A673 (cell line): ENCODE measurements at places on chromosomes 12 and 14.

DNA sequence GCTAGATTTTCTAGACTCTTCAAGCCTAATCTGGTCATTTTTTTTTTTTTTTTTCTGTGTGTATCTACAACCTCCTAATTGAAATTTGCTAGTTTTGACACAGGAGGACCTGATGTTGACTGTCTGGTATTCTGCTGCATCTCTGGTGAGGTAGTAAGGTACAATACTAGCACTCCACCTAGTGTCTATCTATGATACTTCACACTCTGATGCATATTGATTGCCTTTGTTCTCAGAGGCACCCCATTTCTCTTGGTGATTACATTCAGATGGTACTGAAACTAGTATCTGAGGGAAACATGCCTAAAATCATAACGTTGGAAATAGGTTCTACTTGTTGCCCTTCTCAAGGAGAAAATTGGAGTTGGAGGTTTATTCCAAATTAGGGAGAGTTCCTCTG, 930.5 kb upstream of the NOVA1 start:
- peak; percentile 52 for DNase-seq

GRCh38 chr14:90692826-90693225, 123.4 kb downstream of the TTC7B start:
- DNase-seq: no peak

DNA sequence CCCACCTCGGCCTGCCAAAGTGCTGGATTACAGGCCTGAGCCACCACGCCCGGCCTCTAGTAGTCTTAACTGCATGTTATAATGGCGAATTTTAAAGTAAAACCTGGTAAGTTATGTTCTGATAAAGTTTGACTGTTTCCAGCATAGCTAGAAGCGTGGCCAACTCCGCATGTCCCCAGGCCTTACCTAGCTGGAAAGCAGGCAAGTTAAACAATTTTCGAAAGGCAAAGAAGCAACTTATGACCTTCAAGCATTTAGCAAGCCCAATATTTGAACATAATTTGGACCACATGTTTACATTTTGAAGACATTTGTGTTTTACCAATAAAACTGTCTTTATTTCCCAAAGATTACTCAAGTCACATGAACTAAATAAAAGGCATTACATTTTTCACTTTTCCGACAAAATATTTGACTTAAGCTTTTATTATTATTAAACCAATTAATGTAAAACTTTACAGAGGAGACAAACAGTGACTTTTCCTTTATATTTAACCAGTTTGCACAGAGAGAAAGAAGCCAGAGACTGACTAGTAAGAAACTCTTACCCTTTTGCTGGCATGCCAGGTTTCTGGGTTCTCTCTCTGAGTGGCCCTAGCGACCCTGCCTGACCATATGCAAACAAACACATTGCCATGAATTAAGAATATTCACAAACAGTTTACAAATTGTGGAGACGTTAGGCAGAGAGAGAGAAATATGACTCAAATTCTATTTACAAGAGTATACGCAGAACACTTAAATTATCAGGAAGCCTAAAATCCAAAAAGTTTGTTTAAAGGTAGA, 106.3 kb downstream of the RIN3 start:
- DNase-seq: no peak

- DNase-seq: peak; percentile 77
Measured at GRCh38 chr14:89417465-89418225, 612 bp upstream of the FOXN3 start.

- no peak for DNase-seq
Measured at GRCh38 chr14:106422066-106422465, 895.7 kb downstream of the TMEM121 start.

GRCh38 chr12:69442894-69443293, 27.3 kb upstream of the FRS2 start:
- no peak for DNase-seq

- peak; percentile 78 for DNase-seq
Measured at GRCh38 chr12:26701604-26702215, 131.3 kb downstream of the ITPR2 start.

GRCh38 chr14:98937712-98938505, 334.1 kb downstream of the BCL11B start:
- no peak for DNase-seq

DNA sequence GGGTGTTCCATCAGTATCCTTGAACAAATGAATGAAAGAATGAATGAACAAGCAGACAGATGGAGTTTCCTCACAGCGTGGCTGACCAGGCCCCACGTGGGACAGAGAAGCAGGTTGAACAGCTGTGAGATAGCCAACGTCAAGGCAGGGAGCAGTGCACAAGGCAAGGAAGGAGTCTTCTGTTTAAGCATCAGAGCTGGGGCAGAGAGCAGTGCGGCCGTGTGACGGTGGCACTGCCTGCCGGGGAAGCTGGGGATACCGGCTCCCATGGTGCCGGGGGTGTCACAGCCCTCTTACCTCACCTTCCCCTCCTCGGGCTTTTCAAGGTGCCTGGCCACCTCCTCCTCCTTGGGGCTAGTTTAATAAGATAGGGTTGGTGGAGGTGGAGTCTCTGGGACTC, 73.2 kb upstream of the GPATCH2L start:
- no peak for DNase-seq

GRCh38 chr14:88929656-88930436, 105.4 kb downstream of the TTC8 start:
- peak; percentile 5 for DNase-seq

- no peak for DNase-seq
Measured at GRCh38 chr12:87599459-87599858, 429.7 kb downstream of the C12orf50 start.

- peak; percentile 15 for DNase-seq
Measured at GRCh38 chr14:56580221-56580711, 668 bp downstream of the TMEM260 start.

DNA sequence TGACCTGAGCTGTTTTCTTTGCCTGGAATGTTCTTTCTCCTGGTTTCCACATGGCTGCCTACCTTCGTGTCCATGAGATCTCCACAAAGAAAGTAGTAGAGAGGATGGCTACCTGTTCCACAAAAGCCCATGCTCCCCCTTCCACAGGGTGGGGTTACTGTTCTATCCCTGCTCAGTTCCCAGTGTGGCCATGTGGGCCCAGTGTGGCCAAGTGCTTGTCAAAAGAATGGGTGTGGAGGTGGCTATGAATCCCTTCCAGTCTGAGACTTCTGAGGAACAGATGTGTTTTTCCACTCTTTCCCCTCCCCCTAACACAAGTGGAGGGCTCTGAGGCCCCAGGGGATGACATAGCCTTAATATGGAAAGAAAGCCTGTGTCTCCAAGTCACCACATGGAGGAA, 26.2 kb upstream of the HSP90B1 start:
- DNase-seq: no peak

GRCh38 chr12:85092814-85093370, 56.7 kb downstream of the LRRIQ1 start:
- DNase-seq: no peak

- no peak for DNase-seq
Measured at GRCh38 chr14:54121466-54122027, 164.9 kb upstream of the BMP4 start.

GRCh38 chr14:105879503-105879866, 353.1 kb downstream of the TMEM121 start:
- DNase-seq: no peak

GRCh38 chr12:100795174-100795799, 711 bp downstream of the ANO4 start:
- no peak for DNase-seq

DNA sequence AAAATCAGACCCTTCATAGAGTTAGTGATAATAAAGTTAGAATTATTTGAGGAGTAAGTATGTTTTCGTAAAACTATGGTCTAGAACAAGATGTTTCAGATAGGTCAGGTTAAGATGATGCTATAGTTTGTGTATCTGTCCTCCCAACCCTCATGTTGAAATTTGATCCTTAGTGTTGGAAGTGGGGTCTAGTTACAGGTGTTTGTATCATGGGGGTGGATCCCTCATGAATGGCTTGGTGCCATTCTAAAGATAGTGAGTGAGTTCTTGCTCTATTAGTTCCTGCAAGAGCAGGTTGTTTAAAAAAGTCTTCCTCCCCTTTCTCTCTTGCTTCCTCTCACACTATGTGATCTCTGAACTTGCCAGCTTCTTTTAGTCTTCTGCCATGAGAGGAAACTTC, 707.3 kb upstream of the FOXG1 start:
- DNase-seq: no peak

GRCh38 chr12:109670731-109671130, 42.9 kb upstream of the FAM222A start:
- no peak for DNase-seq

DNA sequence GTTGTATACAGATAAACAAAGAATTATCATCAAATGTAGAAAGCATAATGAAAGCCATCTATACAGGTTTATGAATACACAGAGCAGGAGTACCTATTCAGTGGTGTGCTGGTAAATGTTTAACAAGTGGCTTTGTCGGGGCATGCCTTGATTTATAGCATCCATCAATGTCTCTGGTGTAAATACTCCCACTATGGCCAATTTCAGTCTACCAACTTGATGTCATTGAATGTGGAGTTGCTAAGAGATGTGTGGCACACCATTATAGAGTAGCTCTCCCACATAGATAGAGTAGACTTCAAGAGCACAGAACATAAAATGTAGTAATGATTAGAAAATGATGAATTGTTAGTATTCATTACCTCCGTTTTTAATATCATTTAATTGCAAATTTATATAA, 9.3 kb downstream of the GRIP1 start:
- no peak for DNase-seq

DNA sequence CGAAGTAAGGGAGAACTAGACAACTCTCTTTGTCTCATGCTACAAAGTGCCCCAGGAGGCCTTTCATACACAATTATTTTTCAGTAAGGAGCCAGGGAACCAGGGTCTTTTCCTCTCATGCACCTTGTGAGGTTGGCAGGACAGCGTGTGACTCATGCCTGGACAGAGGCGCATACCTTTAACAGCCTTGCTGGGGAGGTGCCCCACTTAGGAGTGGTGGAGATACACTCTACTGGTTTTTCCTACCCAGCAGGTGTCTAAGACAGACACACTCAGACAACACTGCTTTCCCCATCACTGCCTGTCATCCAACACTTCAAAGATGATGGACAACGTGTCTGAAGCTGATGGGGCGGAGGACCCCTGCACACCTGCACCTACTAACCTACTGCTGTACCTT, 49.1 kb downstream of the B4GALNT3 start:
- no peak for DNase-seq

- no peak for DNase-seq
Measured at GRCh38 chr14:77485901-77486678, 12.5 kb downstream of the ISM2 start.
